ENCODE measurements at places on chromosomes 4 and X.

DNA sequence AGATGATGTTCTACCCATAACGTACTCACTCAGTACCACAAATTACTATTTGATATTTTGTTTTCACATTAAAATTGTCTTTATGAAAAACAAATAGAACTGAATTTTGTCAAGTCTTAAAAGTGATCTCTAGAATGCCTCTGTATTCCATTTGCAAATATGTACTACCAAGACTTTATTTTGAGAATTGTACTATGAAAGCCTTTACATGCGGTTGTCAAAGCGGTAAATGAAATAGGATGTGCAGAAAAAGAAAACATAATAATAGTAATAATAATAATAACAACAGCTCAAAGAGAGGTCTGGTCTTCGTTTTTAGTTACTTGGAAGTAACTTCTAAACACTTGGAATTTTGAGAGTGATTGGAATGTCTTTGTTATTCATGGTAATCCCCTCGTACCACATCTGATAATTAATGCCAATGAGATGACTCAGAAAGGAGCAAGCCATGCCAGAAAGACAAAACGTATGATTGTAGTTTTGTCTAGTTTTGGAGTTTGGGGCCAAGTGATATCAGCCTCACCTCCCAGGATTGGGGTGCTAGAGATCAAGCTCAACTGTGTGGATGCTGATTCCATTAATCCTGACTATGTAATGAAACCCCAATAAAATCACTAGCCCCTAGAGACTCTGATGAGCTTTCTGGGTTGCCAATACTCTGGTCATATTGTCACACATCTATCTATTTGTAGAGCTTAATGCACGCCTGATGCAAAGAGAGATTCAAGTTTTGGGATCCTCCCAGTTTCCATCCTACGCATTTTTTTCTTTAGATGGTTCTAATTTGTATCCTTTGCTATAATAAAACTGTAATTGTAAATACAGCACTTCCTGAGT, 20.2 kb upstream of the CTSO start:
- no peak for DNase-seq

GRCh38 chr4:122823476-122823875, 3.2 kb upstream of the FGF2 start:
- no peak for DNase-seq

DNA sequence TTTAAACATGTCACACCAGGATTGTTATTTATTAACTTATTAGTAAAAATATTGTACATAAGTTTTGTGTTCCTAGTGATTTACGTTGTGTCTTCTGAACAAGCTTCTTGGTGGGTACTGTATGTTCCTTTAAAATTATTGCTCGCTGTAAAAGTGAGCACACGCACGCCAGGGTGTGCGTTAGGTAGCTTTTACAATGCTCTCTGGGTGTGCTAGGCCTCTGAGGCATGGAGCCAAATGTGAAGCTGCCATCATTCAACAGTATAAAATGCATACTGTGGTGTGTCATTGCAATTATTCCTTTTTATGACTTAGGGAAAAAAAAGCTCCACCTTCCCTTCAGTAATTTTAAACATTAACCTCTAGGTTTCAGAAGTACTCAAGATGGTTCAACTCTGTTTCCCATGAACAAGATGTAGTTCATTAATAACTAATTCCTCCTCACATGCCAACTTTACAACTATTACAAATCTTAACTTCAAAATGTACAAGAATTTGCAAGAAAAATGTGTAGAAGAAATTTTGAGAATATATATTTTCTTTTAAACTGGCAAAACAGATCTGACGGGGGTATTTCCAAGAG, 42.4 kb downstream of the ATOH1 start:
- DNase-seq, result no peak

- DNase-seq, result no peak
These were observed 211.8 kb downstream of the NPFFR2 start for GRCh38 chr4:72243641-72244040.

GRCh38 chrX:13287816-13288215, 32.0 kb downstream of the ATXN3L start:
- DNase-seq, result no peak

DNA sequence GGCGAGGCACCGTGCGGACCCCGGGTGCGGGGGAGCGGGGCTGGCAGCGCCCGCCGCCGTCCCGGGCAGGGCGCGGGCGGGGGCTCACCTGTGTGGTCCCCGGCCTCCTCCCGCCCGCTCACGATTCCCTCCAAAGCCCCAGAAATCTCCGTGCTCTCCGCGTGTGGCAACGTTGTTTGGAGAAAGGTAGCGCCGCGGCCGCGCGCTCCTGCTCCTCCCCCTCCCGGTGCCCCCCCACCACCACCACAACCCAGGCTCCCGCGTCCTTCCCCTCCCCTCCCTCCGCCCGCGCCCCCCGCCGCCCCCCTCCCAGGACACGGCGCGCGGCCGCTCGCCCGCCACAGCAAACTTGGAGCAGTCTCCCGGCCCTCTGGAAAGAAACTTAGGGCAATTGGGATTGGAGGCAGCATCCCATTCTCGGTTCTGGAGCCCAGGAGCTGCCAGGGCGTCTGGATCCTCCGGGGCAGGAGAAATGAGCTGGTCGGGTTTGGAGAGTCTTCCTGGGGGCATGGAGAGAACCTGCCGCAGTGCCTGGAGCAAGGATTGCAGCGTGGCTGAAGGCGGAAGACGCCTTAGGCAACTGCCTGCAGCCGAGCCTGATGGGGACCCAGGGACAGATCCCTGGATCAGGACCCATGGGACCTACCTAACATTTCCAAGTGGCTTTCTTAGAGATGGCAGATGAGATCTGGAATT, 855 bp downstream of the KLF3 start:
- no peak for DNase-seq

DNA sequence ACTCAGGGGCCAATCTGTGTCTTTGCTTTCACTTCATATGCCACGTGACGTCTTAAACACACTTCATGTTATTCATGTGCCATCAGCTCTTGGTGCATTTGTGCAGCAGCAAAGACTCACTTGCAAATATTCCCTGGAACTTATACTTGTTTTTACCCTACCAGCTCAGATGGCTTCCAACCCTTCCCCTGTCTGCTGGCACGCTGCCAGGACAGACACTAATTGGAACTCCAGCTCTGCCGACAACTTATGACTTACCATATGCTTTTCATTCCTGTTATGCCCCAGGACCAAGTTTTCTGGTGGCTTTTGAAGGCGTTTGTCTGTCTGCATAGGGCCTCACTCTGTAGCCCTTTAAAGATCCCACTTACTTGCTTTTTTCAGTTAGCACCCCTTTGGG, 261.7 kb upstream of the GNPDA2 start:
- no peak for DNase-seq

DNA sequence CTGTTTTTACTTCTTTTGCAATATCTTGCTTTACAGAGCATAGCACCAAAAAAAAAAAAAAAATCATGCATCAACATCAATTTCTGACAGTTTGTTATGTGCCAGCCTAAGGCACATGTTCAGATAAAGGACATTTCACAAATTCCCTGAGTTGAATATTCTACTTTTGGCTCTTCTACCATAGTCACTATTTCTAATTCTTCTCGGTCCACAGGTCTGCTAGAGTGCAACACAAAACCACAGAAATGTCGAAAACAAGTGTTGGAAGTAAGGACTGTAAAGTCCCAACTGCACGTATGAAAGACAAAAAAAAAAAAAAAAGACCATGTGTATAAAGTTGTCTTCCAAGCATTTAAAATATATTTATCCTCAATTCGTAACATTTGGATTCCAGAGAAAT, 494.2 kb upstream of the INTU start:
- DNase-seq, result no peak

- no peak for DNase-seq
These were observed 5.6 kb upstream of the FAM200B start for GRCh38 chr4:15676039-15676438.

DNA sequence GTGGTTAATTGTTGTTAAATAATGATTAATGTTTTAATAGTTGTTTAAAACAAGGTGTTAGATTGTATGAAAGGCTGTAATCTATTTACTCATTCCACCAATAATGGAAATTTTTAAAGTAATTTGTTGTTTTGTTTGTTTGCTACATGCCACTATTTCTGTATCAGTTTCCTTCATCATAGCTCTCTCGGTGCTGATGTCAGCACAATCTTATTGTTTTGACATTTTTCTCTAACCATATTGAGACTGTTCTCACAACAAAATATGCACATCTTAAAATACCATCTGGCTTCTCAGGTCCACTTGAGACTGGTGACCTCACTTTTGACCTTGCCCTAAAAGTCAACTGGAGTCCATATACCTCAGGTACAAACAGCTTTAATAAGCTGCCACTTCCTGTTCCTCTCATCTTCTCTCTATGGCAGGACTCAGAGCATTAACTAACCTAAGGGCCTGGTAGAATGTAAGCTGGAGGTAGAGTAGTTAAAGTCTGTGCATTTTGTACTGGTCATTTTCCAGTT, 1.0 kb upstream of the GUCY1B1 start:
- no peak for DNase-seq

All from central memory CD4-positive, alpha-beta T cell (primary cell).